ENCODE measurements at places on chromosomes 3 and 15.

GRCh38 chr3:136161516-136161915 is 34.6 kb downstream of the MSL2 start:
- DNase-seq, result no peak

GRCh38 chr15:34904527-34904926 is 65.0 kb downstream of the AQR start:
- no peak for DNase-seq

GRCh38 chr3:60190073-60190472 is 1061.2 kb downstream of the FHIT start:
- DNase-seq, result no peak

DNA sequence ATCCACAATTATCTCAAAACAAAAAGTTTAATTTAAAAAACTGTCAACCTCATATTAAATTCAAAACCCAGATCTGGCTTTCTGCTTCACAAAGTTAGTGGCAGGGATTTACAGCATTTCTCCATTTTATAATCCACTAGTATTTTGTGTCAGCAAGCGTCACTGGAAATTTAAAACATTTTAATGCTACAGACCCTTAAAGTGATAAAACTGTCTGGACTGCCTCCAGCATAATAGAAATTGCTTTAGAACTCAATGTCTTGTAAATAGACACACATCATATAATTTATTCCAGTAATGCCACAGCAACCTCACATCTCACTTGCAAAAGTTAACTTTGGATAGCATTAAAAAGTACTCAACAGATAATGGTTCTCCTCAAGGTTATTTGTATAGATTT is 116.1 kb downstream of the ULK4 start:
- no peak for DNase-seq

GRCh38 chr3:183188895-183189462 is 26.4 kb upstream of the LAMP3 start:
- no peak for DNase-seq

All from AG20443 (cell line).